ENCODE measurements at places on chromosomes 11 and 22.

GRCh38 chr11:61513143-61513765 lies 4.7 kb downstream of the LRRC10B start:
- no peak for DNase-seq

DNA sequence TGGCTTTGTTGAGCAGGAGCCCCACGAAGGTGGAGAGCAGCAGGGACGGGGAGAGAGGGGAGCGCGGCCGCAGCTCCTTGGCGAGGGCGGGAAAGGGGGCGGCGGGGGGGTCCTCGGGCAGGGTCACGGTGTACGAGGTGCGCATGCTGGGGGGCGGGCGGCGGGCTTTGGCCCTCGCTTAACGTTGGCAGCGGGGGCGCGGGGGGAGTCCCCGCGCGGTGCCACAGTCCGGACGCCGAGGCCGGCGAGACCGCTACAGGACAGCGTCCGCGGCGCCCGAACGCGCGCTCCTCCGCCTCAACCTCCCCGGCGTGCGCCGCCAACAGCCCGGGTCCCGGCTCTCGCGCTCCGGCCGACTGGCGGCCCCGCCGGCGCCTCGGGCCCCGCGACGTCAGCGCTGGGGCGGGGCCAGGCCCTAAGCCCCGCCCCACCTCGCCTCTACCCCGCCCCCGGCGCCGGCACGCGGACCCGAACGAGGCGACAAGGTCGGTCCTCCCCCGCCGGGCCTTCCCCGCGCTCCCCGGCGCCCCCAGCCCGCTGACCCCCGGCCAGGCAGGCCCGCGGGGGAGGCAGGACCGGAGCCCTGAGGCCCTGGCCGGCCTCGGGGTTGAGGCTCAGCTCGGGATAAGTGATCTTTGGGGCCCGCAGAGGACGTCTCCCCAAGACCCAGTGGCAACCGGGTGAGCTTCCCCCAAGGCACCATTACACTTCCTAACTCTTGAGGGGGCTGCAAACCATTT lies 17.5 kb downstream of the USP2 start:
- DNase-seq: peak; percentile 57

DNA sequence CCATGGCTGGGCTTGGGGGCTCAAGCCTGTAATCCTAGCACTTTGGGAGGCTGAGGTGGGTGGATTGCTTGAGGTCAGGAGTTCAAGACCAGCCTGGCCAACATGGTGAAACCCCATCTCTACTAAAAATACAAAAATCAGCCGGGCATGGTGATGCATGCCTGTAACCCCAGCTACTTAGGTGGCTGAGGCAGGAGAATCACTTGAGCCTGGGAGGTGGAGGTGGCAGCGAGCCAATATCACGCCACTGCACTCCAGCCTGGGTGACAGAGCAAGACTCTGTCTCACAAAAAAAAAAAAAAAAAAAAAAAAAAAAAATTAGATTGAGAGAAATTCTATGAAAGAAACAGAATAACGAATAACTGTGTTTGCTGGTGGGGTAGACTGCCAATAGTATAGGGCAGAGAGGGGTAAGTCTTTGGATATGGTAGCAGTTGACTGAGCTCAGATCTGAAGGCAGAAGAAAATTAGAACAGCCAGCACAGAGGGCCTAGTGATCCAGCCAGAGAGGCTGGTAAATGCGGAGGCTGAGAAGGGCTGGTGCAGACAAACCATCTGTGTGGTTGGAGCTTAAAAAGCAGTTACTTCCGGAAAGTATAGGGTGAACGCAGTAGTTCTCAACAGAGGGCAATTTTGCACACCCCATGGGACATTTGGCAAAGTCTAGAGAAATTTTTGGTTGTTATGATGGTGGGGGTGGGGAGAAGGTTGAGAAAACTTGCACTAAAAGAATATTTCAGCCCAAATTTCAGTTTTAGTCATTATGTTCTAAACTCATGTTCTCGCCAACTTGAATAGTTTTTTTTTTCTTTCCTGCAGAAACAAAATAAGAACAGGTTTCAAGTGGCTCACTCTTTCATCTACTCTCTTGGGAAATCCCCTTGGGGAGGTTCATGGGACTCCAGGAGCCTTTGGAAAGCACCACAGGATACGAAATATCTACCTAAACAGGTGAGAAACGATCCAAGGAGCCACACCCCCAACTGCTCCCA lies 1.6 kb upstream of the HORMAD2 start:
- DNase-seq: no peak

DNA sequence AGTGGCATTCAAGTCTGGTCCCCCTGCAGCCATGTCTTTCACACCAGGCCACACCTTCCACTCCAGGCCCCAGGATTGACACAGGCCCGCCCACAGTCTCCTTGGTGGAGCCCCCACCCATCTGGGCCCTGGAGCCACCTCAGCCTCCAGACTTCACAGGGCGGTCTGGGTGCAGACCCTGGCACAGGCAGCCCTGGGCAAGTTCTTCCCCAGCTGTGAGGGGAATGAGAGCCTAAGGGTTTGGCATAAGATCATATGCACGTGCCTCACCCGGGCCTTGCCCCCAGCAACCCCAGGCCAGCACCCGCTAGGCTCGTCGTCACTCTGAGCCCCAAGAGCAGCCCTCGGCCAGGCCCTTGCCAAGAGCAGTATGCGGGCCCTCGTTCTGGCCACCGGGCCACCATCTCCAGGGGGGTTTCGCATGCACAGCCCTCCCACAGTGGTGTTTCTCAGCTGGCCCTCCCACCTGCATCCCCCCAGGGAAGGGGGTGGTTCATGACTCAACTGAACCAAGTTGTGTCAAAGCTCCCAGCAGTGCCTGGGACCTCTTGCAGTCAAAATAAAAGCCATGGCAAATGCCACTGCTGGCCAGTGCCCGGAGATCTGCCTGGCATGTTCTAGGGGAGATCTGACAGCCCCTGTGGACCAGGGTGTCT lies 70.4 kb upstream of the KCNQ1OT1 start:
- DNase-seq: no peak

- DNase-seq: no peak
Measured at GRCh38 chr22:28430466-28431025, 249.1 kb downstream of the TTC28 start.

- no peak for DNase-seq
Measured at GRCh38 chr11:48031602-48032001, 51.2 kb downstream of the PTPRJ start.
